ENCODE measurements at places on chromosomes 1 and 21.

DNA sequence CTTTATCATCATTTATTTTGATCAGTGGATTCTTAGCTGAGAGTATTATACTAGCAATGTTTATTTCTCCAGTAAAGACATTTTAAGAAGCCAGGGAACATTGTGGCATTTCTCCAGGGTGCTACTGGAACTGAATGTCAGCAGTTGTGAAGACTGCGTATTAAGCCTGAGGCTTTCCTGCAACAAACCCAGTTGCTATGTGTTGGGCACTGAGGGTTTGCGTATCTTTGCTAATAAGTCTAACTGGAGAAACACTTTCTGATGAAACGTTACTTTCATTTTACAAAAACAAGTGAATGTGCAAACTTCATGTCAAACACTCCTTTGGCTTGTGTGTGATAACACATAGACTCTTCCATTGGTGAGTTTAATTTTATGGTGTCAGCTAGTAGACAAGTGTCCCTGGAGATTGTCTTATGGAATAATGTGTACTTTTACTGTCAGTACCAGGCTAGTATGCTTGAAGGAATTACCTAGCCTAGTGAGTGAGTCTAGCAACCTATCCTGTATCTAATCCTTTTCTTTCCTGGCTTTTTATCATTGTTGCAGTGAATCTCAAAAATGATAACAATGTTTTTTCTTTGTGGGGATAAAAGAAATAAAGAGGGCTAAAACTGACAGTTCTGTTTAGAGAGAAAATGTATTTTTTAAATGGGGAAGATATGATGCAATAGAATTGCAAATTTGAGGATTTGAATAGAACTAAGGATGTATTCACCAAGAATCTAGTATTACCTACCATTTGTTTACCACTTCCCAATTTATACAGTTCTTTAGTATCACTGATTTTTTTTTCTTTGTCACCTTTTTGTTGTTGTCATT lies 70.1 kb downstream of the MTR start:
- DNase-seq: no peak

GRCh38 chr1:62029704-62030103 lies 164.9 kb upstream of the L1TD1 start:
- no peak for DNase-seq

DNA sequence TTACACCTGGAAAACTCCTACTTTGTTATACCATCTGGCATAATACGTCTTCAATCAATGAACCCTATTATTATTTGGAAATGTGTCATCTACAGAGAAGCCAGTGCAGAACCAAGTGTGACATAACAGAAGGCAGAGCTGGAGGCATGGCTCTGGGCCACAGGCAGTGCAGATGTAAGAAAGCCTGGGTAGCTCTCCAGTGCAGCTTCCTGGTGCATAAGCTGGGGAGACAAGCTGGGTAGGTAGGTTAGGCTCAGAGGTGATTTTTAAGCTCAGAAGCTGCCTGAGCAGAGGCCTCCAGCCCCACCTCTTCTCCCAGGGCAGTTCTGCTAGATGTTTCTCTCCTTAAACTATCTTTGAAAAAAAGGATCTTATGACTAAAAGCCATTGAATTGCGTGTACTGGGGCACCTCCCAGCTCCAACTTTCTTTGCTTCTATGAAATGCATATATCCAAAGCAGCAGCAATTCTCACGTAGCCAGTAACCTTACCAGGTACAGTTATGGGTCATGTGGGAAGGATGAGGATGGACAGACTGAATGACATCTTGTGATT lies 30.7 kb downstream of the AKNAD1 start:
- no peak for DNase-seq

DNA sequence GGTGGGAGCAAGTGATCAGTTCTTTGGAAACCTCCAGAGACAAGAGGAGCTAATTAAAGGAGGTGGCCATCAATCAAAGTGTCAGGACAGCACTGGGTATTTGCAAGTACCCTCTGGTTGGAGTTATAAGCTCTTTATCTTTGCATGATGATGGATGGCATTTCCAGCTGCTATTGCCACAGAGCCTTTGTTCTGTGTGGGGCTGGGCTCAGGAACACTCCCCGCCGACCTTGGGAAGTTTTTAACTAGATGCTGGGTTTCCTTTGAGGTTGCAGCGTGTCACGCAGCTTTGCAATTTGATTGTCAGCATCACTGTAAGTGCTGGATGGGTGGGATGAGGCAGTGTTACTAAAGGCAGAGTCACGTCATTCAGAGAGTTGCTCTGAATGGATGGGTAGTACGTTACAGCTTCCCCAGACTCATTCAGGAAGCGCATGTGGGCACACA lies 68.9 kb downstream of the CNIH3 start:
- no peak for DNase-seq

DNA sequence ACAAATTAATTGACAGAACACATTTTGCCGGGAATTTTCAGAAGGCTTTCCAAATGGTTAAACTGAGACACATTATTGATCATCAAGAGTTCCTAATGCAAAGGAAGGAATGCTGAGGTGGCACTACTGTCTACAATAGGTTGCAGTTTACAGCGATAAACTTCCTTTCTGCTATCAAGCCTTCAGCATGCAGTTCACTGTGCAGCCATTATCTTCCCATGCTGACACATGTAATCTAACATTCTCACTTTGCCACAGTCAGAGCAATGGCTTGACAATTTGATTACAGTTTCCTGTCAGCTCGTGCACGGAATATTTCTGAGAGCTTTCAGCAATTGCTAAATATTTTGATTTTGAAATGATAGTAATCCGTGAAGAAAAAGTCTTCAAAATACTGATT lies 166.9 kb upstream of the PRMT6 start:
- DNase-seq: no peak

DNA sequence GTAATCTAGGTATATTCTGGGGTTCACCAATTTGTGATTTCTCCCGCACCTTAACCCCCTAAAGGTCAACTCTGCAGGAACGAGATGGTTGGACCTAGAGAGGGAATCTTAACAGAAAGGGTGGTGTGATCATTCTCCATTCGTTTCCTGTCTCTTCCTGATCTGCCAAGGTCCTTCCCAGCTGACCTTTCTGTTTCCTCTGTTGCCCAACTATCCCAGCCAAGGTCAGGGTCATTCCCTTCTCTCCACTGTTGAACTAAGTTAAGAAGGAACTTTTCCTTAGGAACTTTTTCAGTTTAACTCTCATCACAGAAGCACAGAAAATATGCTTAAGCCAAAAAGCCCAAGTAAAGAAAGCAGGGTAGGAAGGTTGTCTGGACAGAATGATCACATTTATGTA lies 49.3 kb downstream of the KAZN start:
- no peak for DNase-seq

GRCh38 chr1:116494745-116495144 lies 76.1 kb downstream of the CD58 start:
- no peak for DNase-seq
